ENCODE measurements at places on chromosomes 16 and 17.

- H3K27ac ChIP-seq = no peak overlapping the region
- H3K27me3 ChIP-seq = peaks cover 4% of the 10 kb centered on the region
- no peak for DNase-seq
- H3K4me1 ChIP-seq = no peaks in the 10 kb centered on the region
These were observed 162.8 kb upstream of the ANKFN1 start for GRCh38 chr17:55990332-55991006.

DNA sequence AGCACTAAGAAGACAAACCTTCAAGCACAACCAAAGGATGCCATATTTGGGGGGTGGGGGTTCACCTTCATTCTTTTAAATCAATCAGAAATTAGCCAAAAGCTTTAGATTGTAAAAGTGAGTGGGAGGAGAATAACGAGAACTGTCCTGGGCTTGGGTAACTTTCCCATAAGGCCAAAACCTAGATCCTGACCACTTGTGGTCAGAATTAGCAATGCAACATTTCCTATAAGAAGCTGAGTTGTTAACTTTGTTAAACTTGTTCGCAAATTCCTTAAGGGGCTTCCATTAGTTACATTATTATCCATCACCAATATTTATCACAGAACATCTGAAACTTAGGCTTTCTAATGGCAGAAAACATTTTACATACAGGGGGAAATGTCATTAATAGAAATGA, 25.1 kb downstream of the STAT5B start:
- no peaks in the 10 kb centered on the region for H3K27me3 ChIP-seq
- no peak for DNase-seq
- H3K4me3 ChIP-seq = no peak overlapping the region
- peaks cover 44% of the 10 kb centered on the region for H3K4me1 ChIP-seq
- H3K27ac ChIP-seq = peak overlapping the region; percentile 91

GRCh38 chr16:75000481-75001081, 1.8 kb downstream of the ZNRF1 start:
- DNase-seq = no peak
- H3K4me1 ChIP-seq = peaks cover 23% of the 10 kb centered on the region
- H3K4me3 ChIP-seq = peak overlapping the region; percentile 60
- no peaks in the 10 kb centered on the region for H3K36me3 ChIP-seq
- H3K27me3 ChIP-seq = no peaks in the 10 kb centered on the region

- DNase-seq = no peak
- no peak overlapping the region for H3K27ac ChIP-seq
- no peaks in the 10 kb centered on the region for H3K36me3 ChIP-seq
These were observed 614.6 kb upstream of the CDH5 start for GRCh38 chr16:65751622-65752521.

DNA sequence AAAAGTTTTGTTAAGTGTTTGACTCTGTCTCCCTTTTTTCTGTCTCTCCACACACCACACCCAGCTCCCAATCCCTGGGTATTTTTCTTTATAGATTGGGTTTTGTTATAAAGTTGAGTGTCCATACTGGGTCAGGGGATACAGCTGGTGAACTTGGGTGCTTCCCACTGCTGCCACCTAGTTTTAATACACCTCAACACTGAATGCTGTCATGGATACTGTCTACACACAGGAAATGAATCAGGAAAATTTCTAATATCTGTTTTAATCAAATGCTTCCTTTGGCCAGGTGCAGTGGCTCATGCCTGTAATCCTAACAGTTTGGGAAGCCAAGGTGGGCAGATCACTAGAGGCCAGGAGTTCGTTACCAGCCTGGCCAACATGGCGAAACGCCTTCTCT, 5.3 kb upstream of the TAOK1 start:
- no peaks in the 10 kb centered on the region for H3K27me3 ChIP-seq
- H3K4me1 ChIP-seq = peaks cover 3% of the 10 kb centered on the region
- no peak for DNase-seq
- no peaks in the 10 kb centered on the region for H3K36me3 ChIP-seq
- H3K27ac ChIP-seq = no peak overlapping the region
- H3K4me3 ChIP-seq = no peak overlapping the region

GRCh38 chr17:15263206-15263579, 1.9 kb downstream of the PMP22 start:
- peaks cover 68% of the 10 kb centered on the region for H3K27me3 ChIP-seq
- no peak overlapping the region for H3K4me3 ChIP-seq
- no peak overlapping the region for H3K27ac ChIP-seq
- DNase-seq = no peak
- no peaks in the 10 kb centered on the region for H3K4me1 ChIP-seq
- no peaks in the 10 kb centered on the region for H3K36me3 ChIP-seq

DNA sequence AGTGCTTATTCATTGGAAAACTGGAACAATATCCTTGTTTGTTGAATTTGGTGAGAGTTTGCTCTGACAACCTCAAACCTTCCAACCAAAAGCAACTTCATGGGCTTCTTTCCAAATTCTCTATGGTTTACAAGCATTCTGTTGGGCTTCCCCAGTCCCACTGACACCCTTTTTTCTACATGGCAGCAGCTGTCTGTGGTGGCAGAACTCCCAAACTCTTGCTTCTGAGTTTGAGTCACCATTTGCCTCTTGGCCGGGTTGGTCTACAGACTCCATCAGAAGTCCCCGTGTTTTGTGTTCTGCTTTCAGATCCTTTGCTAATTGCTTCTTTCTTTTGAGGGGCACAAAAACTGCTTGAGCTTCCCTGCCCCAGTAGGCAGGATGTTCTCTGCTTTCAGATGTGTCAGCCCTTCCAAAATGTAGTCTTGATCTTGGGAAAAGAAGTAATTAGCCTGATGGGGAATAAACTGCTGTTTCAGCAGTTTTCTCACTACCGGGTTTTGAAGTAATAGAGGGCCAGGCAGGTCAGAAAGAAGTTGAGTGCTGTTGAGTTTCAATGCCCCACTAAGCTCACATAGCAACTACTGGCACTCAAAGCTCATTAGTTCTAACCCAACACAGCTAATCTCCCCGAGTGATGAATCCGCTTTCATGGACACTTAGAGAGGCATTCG, 80.7 kb downstream of the HS3ST3A1 start:
- H3K27me3 ChIP-seq = no peaks in the 10 kb centered on the region
- no peaks in the 10 kb centered on the region for H3K4me1 ChIP-seq
- H3K36me3 ChIP-seq = no peaks in the 10 kb centered on the region
- DNase-seq = no peak
- H3K27ac ChIP-seq = no peak overlapping the region
- no peak overlapping the region for H3K4me3 ChIP-seq

- no peaks in the 10 kb centered on the region for H3K27me3 ChIP-seq
- no peak overlapping the region for H3K27ac ChIP-seq
- H3K4me1 ChIP-seq = no peaks in the 10 kb centered on the region
- H3K36me3 ChIP-seq = peaks cover 43% of the 10 kb centered on the region
- no peak overlapping the region for H3K4me3 ChIP-seq
These were observed 10.3 kb upstream of the LGALS9 start for GRCh38 chr17:27620721-27621120.

- no peak overlapping the region for H3K27ac ChIP-seq
- no peaks in the 10 kb centered on the region for H3K4me1 ChIP-seq
- H3K27me3 ChIP-seq = no peaks in the 10 kb centered on the region
- peaks cover 6% of the 10 kb centered on the region for H3K36me3 ChIP-seq
- H3K4me3 ChIP-seq = no peak overlapping the region
These were observed 26.5 kb upstream of the GSG1L start for GRCh38 chr16:28089992-28090365.

- no peaks in the 10 kb centered on the region for H3K4me1 ChIP-seq
- no peaks in the 10 kb centered on the region for H3K36me3 ChIP-seq
- no peak overlapping the region for H3K27ac ChIP-seq
- no peak overlapping the region for H3K4me3 ChIP-seq
- no peak for DNase-seq
- no peaks in the 10 kb centered on the region for H3K27me3 ChIP-seq
These were observed 44.2 kb downstream of the NEUROD2 start for GRCh38 chr17:39563476-39563875.

- H3K27ac ChIP-seq = no peak overlapping the region
- H3K36me3 ChIP-seq = no peaks in the 10 kb centered on the region
- H3K4me1 ChIP-seq = peaks cover 13% of the 10 kb centered on the region
- no peak for DNase-seq
- peaks cover 8% of the 10 kb centered on the region for H3K27me3 ChIP-seq
- H3K4me3 ChIP-seq = no peak overlapping the region
These were observed 84.4 kb downstream of the FOXL1 start for GRCh38 chr16:86662740-86663139.

- H3K4me1 ChIP-seq = peaks cover 37% of the 10 kb centered on the region
- no peak overlapping the region for H3K27ac ChIP-seq
- no peaks in the 10 kb centered on the region for H3K27me3 ChIP-seq
- no peaks in the 10 kb centered on the region for H3K36me3 ChIP-seq
These were observed 1.4 kb upstream of the ABCC1 start for GRCh38 chr16:15947983-15948509.

DNA sequence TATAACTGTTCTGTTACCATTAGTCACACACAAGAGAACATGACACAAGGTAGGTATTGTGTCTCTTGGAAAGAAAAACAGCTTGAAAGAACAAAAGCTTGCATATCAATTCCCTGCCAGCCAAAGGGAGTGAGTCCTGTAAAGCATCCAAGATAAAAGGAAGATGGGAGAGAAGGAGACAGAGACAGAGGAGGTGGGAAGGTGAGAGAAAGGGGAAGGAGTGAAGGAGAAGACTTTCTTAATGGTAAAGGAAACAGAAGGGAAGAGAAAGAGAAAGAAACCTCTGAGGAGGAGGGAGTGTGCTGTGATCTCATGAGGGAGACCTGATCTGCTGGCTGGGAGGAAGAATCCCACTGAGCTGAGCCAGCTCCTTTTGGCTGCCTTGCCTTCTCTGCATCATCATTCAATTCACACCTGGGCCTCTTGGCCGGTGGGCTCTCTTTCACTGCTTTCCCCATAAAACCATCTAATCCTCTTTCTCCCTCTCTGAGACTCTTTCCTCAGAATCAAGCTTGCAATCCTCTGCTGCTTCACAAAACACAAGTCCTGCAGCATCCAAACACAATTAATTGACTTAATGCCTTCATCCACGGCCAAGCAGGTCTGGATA, 271.6 kb downstream of the ABCC12 start:
- no peak for DNase-seq
- H3K27me3 ChIP-seq = peaks cover 9% of the 10 kb centered on the region

GRCh38 chr16:8571061-8571596, 19.2 kb downstream of the TMEM114 start:
- peaks cover 6% of the 10 kb centered on the region for H3K4me1 ChIP-seq
- H3K27me3 ChIP-seq = peaks cover 2% of the 10 kb centered on the region
- no peak overlapping the region for H3K27ac ChIP-seq
- no peak for DNase-seq

DNA sequence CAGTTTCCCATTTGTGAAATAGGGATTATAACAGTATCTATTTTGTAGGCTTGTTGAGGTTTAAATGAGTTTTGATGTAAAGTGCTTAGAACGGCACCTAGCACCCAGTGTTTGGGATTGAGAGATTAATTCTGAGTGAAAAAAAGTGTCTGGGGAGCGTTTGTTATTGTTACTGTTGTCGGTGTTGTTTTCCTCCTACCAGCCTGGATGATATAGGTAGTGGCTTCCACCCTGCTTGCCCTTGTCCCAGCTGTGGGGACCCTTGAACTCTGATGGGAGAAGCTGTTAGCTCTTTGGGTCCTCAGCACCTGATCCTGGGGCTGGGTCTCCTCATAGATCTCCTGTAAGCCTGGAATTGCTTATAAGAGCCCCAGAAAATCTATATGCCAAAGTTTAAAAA, 4.9 kb downstream of the FMNL1 start:
- no peaks in the 10 kb centered on the region for H3K27me3 ChIP-seq
- no peak for DNase-seq
- H3K4me3 ChIP-seq = peak overlapping the region; percentile 60
- H3K4me1 ChIP-seq = peaks cover 49% of the 10 kb centered on the region
- no peaks in the 10 kb centered on the region for H3K36me3 ChIP-seq
- peak overlapping the region; percentile 100 for H3K27ac ChIP-seq

DNA sequence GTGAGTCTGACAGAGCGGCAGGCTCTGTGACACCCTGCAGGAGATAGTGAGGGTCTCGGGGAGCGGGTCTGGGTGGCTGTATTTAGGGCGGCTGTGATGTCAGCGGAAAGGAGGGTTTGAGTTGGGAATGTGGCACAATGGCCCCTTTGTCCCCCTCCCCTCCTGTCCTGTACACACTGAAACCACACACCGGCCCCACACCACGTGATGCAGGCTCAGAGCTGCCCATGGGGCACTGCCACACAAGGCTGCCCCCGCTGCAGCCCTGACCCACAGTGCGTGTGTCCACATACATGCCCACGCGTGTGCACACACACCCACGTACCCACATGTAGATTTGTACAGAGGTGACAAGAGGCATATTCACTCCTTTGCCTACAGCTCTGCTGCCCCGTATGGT, 15.3 kb downstream of the SGCA start:
- H3K36me3 ChIP-seq = no peaks in the 10 kb centered on the region
- H3K4me1 ChIP-seq = peaks cover 2% of the 10 kb centered on the region
- H3K27me3 ChIP-seq = no peaks in the 10 kb centered on the region
- no peak overlapping the region for H3K4me3 ChIP-seq

DNA sequence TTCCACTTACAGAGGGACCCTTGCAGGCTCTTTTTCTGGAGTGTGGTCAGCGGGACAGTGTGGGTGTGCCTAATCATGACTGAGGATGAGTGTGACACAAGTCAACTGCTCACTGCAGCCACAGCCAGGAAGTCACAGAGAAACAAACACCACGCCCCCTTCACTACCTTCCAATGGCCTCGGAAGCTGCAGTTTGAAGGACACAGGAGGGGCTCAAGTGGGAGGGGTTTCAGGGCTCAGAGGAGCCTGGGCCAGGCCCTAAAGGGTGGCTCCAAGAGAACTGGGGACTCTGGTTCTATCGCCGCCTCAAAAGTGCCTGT, 116.2 kb upstream of the SDK2 start:
- H3K27ac ChIP-seq = no peak overlapping the region
- H3K4me1 ChIP-seq = no peaks in the 10 kb centered on the region
- no peak overlapping the region for H3K4me3 ChIP-seq
- H3K27me3 ChIP-seq = no peaks in the 10 kb centered on the region
- DNase-seq = no peak
- no peaks in the 10 kb centered on the region for H3K36me3 ChIP-seq

DNA sequence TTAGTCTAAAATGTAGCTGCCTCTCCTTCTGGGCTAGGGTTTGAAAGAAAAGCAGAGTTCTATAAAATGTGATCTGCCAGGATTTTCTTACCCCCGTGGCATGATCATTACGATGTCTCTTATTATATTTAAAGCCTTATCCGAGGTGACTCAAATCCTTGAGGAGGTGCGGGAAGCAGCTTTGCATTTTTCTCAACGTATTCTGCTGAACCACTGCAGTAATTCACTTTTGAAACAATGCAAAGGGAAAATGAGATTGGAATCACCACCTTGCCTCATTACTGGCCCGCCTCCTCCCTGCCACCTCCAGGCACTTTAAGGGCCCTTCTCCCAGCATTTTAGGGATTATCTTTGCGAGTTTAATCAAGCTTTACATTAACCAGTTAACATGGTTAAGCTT, 9.7 kb upstream of the NOG start:
- H3K36me3 ChIP-seq = no peaks in the 10 kb centered on the region
- no peaks in the 10 kb centered on the region for H3K4me1 ChIP-seq
- no peak overlapping the region for H3K27ac ChIP-seq
- H3K27me3 ChIP-seq = no peaks in the 10 kb centered on the region
- DNase-seq = no peak
